GM12891 (cell line): ENCODE measurements at places on chromosomes 11 and 22.
A peak's percentile ranks its signal among the peaks of the same experiment; 100 is the strongest.

DNA sequence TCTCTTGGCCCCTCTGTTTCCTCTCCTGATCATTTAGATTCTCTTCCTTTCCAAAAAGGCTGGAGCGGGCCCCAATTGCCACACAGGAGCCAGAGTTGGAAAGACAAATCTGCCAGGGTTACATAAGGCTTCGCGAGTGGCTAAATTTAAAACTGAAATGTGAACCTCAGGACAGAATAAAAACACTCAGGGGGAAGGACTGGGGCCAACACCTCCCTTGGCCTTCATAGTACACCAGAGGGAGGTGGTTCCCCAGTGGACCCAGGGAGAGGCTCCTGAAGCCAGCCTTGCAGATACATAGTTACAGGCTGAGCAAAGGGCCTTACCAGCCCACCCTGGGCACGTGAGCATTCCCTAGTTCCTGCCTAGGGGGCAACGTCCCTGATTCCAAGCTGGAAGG is 150.1 kb downstream of the MN1 start:
- DNase-seq = no peak

GRCh38 chr22:27492566-27493201 is 308.9 kb downstream of the MN1 start:
- no peak for DNase-seq

DNA sequence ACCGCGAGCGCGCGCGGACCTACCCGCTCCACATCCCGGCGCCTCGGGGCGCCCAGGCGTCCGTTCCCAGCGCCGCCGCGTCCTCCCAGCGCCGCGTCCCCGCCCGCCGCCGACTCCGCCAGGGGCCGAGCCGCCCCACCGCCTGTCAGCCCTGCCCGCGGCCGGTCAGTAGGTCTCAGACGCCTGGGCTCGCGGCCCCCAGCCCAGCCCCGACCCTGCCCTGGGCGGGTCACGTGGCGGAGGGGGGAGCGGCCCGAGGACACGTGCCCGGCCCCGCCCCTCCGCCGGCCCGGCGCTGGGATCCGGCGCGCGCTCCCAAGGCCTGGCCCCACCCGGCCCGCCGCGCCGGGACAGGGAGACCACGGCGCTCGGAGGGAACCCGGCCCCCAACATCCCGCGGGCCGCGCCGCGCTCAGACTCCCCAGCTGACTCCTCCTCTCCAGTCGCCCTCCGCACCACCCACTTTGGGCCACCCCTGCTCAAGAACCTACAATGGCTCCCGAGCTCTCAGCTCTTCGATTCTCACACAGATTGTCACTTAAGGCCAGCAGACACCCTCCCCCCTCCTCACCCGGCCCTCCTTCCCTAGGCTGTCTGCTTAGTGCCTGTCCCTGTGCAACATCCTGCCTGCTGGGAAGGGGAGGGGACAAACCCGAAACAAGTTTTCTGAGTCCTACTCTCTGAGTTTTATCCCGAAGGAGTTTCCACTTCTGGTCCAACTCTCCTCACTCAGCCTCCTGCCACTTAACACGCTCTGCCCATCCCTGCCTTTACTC is at the start of gene RAB3IL1:
Gene RAB3IL1 (minus strand): TSS at position 233 of the 776 bp plus-strand sequence. CDS start 199 bp downstream, at position 34.
- DNase-seq = peak; percentile 41

- DNase-seq = no peak
Measured at GRCh38 chr11:60868682-60869450, 1.5 kb downstream of the ZP1 start.

- DNase-seq = no peak
Measured at GRCh38 chr11:62071408-62071807, 52.4 kb upstream of the INCENP start.

- DNase-seq = no peak
Measured at GRCh38 chr11:26188554-26188953, 143.4 kb upstream of the ANO3 start.

DNA sequence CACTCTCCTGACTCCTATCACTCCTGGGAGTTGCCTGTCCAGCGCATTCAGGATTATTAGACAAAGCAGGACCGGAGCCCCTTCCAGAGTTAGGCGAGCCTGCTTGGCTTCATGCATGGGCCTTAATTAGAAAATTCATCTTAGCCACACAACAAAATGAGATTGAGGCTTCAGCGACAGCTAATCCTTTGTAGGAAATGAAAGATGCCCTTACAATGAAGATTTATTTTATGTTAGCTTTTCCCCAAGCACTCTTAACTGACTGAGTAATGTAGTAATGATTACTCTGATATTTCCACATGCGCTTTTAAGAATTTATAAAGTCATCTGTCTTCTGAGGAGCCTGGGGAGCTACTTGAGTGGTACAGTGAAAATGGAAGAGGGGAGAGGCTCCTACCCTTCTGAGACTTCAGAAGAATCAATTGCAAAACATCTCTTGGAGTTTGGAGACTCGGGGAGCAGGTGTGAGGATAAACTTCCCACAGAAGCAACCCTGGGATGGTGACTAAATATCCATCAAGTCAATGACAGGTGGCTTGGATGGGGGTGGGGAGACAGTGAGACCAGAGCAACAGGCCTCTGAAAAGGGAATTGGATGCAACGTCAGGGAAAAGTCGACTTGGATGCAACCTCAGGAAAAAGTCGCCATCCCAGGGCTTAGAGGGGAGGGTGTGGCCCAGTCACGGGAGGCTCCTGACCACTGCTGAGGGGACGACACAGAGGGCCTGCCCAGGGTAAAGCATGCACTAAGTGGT is 434.5 kb upstream of the B3GAT1 start:
- DNase-seq = no peak

DNA sequence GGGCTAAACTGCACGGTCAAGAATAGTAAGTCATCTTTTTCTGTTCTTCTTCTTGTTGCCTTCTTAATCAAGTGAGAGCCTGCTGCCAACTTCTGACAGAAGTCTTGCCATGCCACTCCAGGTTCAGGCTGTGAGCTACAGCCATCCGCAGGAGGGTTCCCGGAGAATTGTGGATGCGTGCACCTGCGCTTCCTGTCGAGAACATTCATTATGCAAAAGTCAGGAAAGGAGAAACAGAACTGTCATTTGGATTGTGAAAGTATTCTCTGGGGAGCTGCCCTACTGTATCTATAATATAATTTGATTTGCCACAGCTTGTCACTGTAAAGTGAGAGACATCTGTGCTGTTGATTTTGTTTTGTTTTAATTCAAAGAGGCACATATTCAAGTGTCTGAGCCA is 12.3 kb downstream of the IL17RA start:
- no peak for DNase-seq
